ENCODE measurements at places on chromosomes 6 and 20. TPM values are rescaled to one million over a fixed set of nuclear protein-coding genes. Genes with fewer than 3 reads are reported as not detected.

KCNK5 gene
- polyA plus RNA-seq, result 14.0 TPM

ANGPT4 gene
- 0.23 TPM for polyA plus RNA-seq

ETV7 gene
- polyA plus RNA-seq, result not detected

DNA sequence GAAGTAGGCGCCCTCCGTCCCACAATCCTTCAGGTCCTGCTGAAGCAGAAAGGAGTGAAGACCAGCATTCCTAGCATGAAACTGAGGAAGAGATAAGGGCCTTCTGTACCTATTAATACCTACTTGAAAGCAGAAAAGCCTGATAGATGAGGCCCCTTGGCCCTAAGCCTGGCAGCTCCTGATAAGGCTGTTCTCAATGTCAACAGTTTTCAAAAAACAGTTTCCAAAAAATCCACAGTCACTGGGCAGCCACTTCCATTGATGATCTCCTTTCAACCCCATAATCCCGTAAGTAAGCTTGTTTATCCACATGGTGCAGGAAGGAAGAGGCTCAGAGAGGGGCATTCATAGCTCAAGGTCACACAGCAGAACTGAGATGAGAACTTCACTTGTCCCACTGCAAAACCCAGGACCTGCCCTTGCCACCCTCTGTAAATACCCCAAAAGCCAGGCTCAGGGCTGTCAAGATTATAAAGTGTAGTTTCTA is 2.8 kb upstream of the E2F1 start:
- DNase-seq, result no peak

- DNase-seq, result no peak
These were observed 16.5 kb upstream of the RPN2 start for GRCh38 chr20:37162646-37163045.

DNA sequence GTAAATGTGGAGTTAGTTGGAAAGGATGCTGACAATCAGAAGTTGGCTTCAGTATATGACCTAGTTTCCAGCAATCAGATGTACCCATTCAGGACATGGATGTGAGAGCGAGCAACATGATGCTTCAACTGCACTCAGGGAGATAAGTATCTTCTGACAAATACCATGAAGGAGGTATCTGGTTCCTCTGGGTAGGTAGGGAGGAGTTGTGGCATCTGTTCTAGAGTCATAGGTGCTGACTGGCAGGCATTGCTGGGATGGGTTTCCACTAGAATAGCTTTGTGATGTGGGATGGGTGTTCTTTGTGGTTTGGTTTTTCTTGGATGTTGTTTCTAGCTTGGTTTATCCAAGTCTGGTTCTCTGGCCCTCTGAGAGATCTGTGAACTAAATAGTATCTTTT is 3.9 kb upstream of the REV3L start:
- no peak for DNase-seq

GRCh38 chr6:42279144-42279781 is 61.6 kb upstream of the MRPS10 start:
- no peak for DNase-seq

DNA sequence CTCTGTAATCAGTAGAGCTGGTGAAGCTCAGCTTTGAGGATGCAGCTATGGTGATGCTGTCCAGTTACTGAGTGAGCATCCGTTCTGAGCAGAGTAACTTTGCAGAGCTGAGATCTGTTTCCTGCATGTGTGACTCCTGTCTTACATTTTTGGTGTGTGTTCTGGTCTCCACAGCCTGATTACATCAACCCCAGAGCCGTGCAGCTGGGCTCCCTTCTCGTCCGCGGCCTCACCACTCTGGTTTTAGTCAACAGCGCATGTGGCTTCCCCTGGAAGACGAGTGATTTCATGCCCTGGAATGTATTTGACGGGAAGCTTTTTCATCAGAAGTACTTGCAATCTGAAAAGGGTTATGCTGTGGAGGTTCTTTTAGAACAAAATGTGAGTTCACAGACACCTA is 81.6 kb downstream of the FAM120B start:
- DNase-seq, result no peak

DNA sequence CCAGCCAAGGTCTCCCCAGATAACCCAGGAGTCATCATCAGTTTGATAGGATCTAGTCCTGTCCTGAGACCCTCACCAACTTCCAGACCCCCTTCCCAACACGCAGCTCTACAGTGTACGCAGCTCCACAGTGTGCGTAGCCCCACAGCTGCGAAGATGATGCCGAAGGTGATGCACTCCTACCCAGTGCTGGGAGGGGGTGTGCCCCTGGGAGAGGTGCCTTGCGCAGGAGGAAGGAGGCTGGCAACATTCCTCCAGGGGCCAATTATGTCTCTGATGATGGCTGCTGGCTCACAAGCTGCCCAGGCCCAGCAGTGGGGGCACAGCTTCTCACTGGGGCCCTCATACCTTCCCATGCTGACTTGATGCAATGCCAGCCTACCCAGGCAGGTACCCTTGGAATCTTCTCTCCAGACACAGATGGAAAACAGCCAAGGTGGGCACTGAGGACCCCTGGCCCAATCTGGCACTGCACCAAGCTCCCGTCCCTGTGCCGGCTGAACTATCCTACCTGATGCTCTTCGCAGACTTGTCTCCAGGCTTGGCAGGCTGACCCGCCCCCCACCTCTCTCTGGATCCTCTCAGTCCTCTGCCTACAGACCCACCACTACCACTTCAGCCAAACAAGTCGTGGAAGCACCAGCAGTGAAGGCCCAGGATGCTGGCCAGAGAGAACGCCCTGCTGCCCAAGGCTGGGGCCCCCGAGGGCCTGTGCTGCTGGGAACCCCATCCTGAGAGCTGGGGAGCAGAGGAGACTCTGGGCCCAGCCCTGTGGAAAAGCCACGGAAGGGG is 1.4 kb downstream of the ZNF512B start:
- no peak for DNase-seq

DNA sequence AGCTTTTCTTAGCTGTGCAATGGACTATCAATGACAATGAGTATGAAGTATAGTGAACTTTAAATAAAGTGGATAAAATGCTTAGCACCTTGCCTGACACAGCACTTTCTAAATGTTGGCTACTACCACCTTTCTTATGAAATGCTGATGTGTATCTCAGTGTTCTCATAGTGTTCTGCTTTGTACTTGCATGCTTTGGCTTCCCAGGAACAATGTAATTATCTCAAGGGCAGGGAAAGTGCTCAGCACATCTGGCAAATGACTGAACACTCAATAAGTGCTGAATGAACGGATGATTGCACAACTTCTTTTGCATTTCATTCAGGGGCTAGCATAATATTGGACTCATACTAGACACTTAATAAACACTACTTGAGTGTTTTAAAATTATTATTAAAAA is 28.2 kb upstream of the NOX3 start:
- no peak for DNase-seq

GRCh38 chr20:46267108-46268105 is 40.9 kb downstream of the CDH22 start:
- no peak for DNase-seq

GRCh38 chr20:3262566-3262965 is 23.6 kb upstream of the SLC4A11 start:
- no peak for DNase-seq

DNA sequence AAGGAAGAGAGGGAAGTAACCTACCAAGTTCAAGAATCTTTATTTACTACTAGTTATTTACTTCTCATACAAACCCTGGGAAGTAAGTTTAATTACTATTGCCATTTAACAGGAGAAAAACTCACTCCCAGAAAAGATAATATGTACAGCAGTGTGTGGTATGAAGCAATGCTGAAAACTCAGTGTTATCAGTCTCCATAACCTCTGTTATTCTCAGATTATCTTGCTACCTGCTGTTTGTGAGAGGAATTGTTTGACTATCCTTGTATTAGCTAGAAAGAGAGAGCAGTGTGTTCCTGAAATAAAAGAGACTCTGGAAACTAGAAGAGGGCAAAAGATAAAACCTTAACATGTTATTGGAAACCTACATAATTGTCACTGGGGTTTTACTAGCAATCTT is 38.2 kb downstream of the ADGRB3 start:
- DNase-seq, result no peak

- no peak for DNase-seq
These were observed 4.5 kb downstream of the FAM217B start for GRCh38 chr20:59944726-59945125.

DNA sequence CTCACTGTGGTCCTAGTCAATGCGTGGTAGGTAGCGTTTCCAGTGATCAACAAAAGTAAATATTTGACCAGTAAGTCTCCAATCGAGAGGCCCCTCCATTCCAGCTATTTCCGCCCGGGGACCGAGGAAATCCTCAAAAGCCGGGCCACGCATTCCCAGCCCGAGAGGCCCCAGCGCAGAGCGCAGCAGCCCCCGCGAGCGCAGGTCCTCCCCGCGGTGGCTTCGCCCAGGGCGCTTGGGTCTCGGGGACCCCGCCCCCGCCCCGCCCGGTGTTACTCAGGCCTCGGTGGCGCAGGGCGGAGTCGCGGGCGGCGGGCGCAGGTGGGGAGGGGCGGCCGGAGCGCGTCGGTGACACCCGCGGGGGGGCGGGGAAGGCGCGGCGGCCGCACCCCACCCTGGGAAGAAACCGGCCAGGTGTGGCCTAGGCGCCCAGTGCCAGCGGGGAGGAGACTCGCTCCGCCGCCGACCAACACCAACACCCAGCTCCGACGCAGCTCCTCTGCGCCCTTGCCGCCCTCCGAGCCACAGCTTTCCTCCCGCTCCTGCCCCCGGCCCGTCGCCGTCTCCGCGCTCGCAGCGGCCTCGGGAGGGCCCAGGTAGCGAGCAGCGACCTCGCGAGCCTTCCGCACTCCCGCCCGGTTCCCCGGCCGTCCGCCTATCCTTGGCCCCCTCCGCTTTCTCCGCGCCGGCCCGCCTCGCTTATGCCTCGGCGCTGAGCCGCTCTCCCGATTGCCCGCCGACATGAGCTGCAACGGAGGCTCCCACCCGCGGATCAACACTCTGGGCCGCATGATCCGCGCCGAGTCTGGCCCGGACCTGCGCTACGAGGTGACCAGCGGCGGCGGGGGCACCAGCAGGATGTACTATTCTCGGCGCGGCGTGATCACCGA is at the start of gene DSP:
Gene DSP (plus strand): TSS at position 497 of the 890 bp plus-strand sequence. CDS start 245 bp downstream, at position 742.
- no peak for DNase-seq

DNA sequence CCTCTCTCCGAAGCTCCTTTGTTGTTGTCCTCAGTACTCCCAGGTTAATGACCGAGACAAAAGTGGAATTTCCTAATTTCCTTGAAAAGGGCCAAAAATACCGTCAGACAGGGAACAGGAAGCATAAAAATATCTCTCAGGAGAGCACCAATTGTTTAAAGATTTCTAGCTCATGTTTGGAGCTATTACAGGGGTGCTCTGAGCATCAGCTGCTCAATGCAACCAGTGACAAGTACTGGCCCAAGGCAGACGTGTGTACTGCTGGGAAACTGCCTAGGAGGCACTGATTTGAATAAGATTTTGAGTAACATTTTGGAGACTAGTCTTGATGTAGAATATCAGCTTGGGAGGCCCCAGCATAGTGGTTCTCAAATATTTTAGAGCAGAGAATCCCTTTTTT is 17.3 kb downstream of the LAMA4 start:
- DNase-seq, result no peak

DNA sequence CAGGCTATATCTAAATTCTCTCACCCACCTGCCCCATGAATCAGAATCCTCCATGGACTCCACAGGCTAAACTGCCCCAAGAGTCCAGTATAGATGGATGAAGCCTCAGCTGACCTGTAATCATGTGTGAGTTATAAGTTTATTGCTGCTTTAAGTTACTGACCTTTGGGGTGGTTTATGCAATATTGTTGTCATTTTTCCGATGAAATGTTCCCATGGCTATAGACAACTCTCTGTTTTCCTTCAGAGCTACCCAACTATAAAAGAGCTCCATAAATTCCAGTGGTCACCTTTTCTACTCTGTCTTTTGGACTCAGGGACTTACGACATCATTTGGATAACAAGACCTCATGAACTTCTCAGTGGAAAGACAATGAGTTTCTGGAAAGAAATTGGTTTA is 212.1 kb downstream of the BMP2 start:
- DNase-seq, result no peak
